ENCODE measurements at places on chromosomes 3 and 15.

DNA sequence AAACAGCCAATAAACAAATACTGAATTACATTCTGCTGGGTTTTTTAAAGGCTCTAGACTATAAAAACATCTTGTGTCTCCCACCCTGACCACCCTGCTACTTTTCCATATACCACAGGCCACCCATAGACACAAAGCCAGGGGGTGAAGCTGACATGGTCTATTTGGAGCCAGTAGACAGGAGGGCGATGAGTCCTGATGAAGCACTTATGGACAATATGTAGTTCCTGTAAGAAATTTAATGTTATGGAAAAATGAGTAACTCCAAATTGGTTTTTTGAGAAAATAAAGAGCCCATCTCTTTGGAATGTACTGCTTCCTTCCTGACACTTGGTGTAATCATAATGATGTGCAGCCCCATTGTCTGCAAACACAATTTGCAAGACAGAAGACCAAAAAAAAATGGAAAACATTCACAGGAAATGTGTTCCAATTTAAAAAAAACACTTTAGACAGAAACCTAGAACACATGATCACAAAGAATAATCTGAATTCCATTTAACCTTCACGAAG is 11.8 kb downstream of the SSR3 start:
- DNase-seq = no peak

GRCh38 chr3:47491777-47492176 is 16.0 kb upstream of the SCAP start:
- DNase-seq = no peak

DNA sequence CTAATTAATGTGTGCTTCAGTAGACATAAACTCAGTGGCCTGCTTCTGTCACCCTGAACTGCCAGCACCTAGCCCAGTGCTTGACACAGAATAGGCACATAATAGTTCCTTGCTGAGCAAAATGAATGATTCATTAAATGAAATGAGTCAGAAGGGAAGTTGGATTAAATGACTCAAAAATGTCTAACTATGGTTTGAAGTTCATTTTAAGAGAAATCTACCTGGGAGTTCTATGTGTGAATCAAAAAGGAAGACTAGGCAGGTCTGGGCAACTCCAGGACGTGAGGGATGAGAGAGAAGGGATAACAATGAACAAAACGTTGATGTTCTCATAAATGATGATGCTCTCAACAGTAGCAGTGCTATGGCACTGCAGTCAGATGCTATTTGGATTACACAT is 175.0 kb downstream of the CFAP20DC start:
- DNase-seq = no peak

DNA sequence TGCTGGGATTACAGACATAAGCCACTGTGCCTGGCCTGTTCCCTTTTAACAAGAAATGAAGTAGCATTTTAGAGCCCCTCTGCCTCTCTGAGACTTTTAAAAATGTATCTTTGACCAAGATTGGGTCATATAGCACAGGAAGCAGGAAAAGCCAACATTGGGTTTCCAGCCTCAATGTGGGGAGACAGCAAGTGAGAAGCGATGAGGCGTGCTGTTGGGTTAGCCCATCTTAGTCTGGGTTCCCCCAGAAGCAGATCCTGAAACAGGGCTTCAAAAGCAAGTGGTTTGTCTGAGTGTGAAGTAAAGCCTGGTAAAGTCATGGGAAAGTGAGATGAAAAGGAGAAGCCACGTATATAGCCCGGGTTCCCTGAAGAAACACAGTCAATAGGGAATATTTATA is 48.2 kb downstream of the SV2B start:
- no peak for DNase-seq

- no peak for DNase-seq
Measured at GRCh38 chr15:43516185-43516584, 1.2 kb upstream of the MAP1A start.

DNA sequence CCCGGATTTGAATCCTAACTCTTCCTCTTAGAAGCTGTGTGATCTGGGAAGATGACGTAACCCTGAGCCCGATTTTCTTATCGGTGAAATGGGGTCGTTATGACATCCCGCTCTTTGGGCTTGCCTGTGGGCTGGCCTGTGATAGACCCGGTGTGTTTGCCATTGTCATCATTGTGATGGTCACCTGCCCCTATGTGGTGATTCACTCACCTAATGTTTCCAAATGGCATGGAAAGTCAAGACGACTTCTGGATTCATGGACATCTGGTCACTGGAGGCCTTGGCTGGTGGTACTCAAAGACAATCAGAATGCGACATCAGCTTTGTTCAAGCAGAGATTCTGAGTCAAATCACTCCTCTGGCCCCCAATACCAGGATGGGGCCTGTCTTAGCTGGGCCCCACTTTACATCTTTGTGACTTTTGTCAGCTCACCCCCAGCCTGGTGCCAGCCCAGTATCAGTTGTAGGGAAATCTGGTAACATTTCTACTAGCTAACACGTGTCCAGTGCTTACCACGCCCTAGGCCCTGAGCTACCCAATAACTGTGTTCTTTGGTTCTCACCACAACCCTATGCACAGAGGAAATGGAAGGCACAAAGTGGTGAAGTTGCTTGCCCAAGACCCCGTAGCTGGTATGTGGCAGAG is 2.8 kb downstream of the TMEM43 start:
- DNase-seq = no peak

- no peak for DNase-seq
Measured at GRCh38 chr15:61119556-61119955, 109.5 kb downstream of the RORA start.

DNA sequence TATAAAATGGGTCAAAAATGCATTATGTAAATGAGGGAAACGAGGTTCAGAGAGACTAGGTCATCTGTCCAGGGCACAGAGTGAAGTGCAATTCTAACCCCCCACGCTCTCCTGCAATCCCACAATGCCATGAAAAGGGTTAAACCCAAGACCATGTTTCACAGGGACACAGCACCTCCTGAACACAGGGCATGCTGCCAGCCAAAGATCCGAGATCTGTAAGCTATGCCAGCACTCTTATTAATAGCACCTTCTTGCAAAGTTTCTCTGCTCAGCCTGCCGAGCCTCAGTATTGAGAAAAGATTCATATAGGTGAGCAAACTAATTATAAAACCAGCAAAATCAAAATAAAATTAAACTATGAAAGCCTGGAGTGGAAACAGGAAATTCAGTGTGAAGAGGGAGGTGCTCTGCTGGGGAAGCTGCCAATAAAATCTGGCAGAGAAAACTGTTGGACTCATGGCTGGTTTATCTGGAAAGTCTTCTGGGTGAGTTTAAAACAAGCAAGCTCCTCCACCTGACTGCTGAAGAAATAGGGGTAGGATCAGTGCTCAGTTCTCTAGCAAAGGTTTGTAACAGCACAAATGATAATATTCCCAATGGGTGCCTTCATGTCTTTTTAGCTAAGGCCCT is 50.3 kb downstream of the LRIG1 start:
- no peak for DNase-seq

DNA sequence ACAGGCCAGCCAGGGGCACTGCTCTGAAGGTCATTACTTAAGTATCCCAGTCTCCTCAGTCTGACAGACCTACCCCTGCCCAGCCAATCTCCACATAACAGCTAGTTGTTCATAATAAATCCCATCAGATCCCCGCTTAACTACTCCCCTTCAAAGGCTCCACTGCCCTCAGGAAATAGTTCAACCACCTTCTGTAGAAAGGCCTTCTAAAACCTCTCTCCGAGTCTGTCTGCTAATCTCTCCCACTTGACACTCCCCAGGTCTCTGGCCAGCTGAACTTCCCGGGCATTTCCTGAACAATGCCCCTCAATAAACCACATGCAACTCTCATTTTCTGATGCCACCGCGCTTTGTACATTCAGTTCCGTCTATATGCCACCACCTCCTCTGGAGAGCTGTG is 6.0 kb downstream of the PRC1 start:
- DNase-seq = no peak

GRCh38 chr3:86815880-86816279 is 175.1 kb downstream of the VGLL3 start:
- no peak for DNase-seq

DNA sequence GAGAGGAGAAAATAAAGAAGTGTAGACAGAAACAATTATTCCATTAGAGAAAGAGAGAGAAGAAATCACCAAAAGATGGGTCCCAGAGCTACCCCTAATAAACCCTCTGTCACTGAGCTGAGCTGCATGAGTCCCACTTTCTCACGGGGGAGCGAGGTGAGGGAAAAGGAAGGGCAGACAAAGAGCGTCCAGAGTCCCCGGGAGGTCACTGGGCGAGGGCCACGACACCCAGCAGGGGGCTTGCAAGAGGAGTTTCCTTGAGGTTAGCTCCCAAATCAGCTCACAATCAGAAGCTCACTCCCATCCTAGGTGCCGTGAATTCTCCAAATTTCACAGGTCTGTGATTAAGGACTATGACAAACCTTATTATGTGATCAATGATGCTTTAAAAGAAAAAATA is 62.3 kb downstream of the XXYLT1 start:
- DNase-seq = no peak

DNA sequence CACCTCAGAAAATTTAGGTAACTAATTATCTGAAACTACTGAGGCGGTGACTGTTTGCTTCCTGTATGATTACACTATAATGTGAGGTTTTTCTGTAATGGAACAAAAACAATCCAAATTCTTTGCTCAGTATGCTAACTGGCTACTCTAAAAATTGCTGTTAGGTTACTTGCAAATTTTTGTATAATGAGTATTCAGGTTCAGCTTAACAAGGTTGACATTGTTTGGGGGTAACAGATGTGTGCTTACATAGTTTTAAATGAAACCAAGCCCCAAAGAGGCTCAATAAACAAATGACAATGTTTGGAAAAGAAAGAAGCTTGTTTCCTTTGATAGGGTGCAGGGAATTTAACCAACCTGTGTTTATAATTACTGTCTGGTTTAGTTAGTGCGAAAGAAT is 414.5 kb upstream of the MDFIC2 start:
- no peak for DNase-seq

- DNase-seq = no peak
Measured at GRCh38 chr3:147222291-147222690, 184.1 kb downstream of the ZIC4 start.

- DNase-seq = no peak
Measured at GRCh38 chr15:92155934-92156333, 237.7 kb upstream of the ST8SIA2 start.

DNA sequence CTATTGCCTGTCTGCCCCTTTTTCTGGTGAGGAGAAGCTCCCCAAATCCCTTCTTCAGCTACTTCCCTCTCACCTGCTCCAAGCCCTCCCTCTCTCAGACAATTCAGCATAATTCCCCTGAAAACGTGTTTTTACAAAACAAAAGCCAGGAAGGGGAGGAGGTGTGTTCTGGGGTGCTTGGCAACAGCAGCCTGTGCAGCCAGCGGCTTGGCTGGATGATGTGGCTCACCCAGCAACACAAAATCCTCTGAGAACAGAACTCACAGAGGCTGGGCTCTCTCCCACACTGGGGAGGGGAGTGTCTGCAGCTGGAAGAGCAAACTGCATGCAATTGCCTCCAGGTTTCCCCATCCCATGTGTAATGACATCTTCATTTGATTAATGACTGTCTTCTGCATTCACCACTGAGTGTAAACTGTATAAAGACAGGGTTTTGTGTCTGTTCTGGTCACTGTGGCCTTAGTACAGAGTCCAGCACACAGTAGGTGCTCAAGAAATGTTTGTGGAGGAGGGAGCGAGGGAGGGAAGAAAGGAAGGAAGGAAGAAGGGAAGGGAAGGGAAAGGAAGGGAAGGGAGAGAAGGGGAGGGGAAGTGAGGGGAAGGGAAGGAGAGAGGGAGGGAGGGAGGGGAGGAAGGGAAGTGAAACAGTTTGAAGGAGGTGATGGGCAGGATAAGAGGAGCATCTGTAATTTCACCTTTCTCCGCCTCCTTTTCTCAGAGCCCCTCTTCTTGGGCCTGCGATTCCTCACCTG is 70.1 kb upstream of the GLCE start:
- DNase-seq = no peak

GRCh38 chr3:149542375-149543312 is 68.1 kb downstream of the TM4SF4 start:
- DNase-seq = no peak

DNA sequence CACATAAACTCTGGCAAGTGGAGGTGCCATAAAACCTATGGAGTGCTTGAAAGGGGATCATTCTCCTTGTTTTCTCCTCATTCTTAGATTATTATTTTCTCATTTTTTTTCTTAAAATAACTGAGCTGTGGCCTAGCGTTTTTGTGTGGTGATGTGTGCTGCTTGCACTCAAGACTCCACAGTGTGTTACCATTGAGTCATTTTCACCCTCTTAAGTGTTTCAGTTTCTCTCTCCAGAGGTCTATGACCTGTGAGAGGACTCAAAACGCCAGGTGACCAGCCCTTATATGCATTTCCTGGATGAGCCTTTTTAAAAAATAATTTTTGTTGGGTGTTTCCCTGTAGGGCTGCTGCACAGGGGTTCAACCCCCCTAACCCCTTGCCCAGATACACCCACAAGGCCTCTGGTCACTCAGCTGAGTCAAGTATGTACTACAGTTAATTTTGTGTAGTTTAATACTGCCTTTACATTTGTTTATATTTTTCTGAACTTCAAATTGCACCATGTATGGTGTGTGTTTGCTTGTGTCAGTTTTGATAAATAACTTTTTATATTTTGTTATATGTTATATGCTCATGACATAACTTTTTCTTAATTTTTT is 15.4 kb upstream of the BTLA start:
- no peak for DNase-seq

GRCh38 chr3:195597848-195598247 is 14.1 kb upstream of the APOD start:
- no peak for DNase-seq

- DNase-seq = no peak
Measured at GRCh38 chr15:63827113-63827512, 6.6 kb downstream of the HERC1 start.

GRCh38 chr3:194140520-194141414 is 4.8 kb downstream of the HES1 start:
- no peak for DNase-seq

GRCh38 chr3:10753964-10754363 is 62.1 kb upstream of the SLC6A11 start:
- DNase-seq = no peak

GRCh38 chr15:27961801-27962200 is 137.3 kb downstream of the OCA2 start:
- no peak for DNase-seq

GRCh38 chr15:48096355-48096786 is 24.4 kb upstream of the SLC24A5 start:
- no peak for DNase-seq

- DNase-seq = no peak
Measured at GRCh38 chr3:169528289-169528688, 135.2 kb downstream of the MECOM start.

DNA sequence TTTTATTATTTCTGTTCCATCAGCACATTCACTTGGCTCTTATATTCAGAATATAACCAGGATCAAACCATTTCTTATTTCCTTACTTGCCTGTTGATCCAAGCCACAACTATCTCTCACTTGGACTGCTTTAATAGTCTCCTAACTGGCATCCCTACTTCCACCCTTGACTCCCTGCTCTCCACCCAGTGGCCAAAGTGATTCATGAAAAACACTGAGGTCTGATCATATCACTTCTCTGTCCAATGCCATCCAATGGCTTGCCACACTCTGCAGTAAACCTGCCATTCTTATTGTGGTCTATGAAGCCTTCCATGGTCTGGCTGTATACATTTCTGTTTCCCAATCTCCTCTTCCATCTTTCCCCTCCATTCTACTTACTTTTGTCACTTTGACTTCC is 576.1 kb downstream of the PDCD6IP start:
- no peak for DNase-seq

GRCh38 chr3:138338244-138338643 is 8.6 kb upstream of the NME9 start:
- no peak for DNase-seq

- no peak for DNase-seq
Measured at GRCh38 chr3:118412503-118412902, 622.1 kb downstream of the IGSF11 start.

Measured in posterior cingulate gyrus (tissue), 11 donors.